ENCODE measurements at places on chromosomes 12 and 14. TPM values are rescaled to one million over a fixed set of nuclear protein-coding genes. Genes with fewer than 3 reads are reported as not detected.

- no peak for DNase-seq
These were observed 245.0 kb downstream of the NUBPL start for GRCh38 chr14:31806249-31806648.

GRCh38 chr12:119644930-119645329 is 23.0 kb upstream of the PRKAB1 start:
- no peak for DNase-seq

The LMNTD1 gene
- 0.82 TPM for total RNA-seq

GRCh38 chr12:74021937-74022336 is 515.7 kb upstream of the ATXN7L3B start:
- peak; percentile 1 for DNase-seq

DNA sequence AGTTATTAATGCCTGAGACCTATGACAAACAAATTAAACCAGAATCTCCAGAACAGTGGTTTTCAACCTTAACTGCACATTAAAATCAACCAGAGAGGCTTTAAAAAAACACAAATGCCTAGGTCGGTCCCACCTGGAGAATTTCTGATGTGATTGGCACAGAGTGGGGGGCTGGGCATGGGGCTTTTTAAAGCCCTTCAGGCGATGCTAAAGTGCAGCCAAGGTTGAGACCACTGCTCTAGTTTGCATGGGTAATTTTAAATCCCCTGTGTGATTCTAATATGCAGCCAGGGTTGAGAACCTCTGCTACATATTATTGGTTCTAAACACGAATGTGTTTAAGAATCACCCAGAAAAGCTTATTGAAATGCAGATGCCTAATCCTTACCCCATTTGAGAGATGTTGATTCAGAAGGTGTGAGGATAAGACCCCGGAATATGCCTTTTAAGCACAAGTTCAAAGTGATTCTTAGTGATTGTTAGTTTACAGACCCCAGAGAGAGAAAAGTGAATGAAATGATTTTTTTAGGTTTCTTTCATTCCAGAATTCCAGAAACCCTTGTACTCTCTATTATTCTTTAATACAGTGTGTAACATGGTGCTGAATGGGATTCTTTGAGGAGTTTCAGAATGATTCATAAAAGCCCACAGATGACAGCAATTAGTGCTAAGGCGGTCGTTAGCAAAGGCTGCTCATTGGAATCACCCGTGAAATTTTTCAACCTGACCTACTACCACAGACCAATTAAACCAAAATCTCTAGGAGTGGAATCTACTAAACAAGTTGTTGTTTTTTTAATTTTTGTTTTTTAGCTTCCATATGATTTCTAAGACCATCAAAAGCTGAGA is 44.9 kb downstream of the LIN7A start:
- no peak for DNase-seq

GRCh38 chr12:46898152-46898931 is 72.5 kb upstream of the SLC38A4 start:
- DNase-seq = no peak

- no peak for DNase-seq
These were observed 16.5 kb upstream of the GABARAPL1 start for GRCh38 chr12:10196210-10196609.

DNA sequence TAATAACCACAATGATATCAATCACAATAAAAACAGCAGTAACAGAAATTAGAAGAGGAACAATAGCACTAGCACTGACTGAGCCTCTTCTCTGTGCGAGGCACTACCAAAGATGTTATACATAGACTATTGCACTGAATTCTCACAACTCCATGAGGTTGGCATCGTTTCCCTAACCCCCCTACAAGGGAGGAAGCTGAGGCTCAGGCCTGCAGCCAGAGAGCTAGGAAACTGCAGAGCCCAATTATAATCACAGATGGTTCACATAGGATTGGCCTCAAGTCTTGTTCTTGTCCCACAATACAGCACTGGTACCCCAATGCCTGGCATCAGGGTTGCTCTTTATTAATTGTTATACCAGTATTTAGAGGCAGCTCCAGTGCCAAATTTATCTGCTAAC is 278.0 kb downstream of the CEP128 start:
- DNase-seq = no peak

The NCOR2 gene
- total RNA-seq = 295 TPM

DNA sequence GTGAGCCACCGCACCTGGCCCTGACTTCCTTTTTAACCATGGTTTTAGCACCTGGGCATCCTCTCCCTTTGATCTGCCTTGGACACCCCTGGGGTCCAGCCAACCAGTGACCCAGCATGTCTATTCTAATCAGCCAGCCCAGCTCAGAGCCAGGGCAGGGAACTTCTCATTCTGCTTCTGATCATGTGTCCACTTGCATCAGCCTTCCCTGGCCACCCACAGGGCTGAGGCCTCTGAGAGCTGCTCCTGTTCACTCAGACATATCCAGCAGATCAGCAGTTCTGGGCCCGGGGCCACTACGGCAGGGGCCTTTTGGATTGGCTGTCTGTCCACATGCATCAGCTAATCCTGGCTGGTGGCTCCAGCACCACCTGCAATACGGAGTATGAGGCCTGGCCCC is 117.9 kb upstream of the MAP1LC3B2 start:
- no peak for DNase-seq

- no peak for DNase-seq
These were observed 62.0 kb upstream of the ASPG start for GRCh38 chr14:104023325-104024055.

DNA sequence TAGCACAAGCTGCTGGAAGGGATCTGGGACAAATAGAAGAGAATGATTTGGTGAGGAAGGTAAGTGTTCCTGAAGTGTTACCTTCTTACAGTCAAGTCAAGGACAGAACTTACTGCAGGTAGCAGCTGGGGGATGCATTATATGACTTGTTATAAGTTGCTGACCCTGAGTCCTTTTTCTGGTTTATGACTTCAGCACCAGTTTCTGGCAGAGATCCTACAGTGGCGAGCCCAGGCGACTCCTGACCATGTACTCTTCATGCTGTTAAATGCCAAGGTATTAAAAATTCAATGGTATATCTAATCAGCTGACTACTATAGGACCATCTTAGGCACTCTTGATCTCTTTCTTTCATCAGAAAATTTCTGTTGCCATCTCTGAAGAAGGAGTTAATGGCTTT is 45.1 kb upstream of the ATF1 start:
- no peak for DNase-seq

DNA sequence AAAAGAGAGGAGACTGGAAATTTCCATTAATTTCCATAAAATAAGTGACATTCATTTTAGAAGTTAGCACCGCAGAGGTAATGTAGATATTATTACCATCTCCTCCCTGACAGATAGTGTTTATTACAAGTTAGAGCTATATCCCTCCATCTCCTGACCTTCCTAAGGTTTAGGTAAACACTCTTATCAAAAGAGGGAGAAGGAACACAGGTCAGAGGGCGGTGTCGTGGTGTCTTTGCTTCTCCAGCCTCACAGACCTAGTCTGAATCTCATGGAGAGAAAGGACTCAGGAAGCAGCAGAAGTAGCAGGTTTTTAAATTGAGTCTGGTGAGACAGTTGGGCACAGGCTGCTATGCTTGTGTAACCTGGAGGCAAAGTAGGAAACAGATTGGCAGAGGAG is 11.5 kb upstream of the POC1B start:
- no peak for DNase-seq

GRCh38 chr12:3677609-3678008 is 75.3 kb downstream of the CRACR2A start:
- no peak for DNase-seq

DNA sequence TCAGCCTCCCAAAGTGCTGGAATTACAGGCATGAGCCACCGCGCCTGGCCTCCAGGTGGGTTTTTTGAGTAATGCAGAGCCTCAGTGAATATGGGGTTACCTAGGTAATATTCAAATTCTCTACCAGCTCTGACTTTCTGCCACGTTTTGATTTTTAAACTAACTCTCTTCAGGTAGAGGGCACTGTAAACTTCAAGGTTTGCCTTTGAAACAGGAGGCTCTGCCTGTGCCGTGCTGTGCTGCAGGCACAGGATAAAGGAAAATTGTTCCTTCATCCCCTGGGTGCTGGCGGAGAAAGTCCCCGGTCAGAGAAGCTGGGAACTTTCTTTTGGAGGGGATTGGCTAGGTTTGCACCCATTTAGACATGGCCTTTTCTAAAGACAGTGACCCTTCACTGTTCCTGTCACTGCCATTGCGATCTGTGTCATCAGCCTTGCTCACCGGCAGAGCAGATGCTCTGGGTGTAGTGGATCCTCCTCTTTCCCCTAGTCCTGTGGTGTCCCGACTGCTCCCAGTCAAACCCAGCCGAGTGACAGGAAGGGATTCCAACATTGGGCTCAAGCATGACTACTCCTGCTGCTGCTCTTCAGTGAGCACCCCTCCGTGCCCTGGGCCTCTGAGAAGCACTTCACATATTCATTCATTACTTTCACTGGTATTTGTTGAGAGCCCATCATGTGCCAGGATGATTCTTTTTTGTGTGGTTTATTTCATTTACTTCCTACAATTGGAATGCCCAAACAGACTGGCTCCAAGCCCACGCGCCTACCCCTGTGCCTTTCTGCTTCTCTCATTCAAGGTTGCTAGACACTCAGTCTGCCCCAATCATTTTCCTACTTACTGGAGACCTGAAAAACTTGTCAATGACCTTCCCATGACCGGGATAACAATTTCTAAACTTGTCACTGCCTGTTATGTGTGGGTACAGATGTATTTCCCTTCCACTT is 103.6 kb downstream of the TMEM30B start:
- DNase-seq = no peak

The FLVCR2 gene
- 2.1 TPM for total RNA-seq

DNA sequence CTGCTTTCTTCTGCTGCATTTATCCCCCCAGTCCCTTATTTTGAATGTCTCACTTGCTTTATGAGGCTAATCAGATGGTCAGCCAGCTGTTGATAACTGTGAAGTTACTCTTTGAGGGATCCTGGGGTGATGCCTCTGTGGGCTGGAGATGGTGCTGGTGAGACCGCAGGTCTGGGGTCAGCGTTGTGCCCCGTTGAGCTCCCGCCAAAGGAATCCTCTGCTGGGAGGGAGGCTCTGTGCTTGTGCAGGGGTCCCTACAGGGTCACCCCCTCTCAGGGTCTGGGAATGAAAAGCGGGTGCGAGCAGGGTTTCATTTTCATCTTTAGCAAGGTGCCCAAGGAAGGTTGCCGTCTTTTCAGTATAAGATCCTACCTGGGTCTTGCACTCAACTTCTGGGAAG is 161.2 kb upstream of the RTL1 start:
- no peak for DNase-seq

The IKZF4 gene
- total RNA-seq = 1.8 TPM

The PRMT5 gene
- total RNA-seq = 56.0 TPM

DNA sequence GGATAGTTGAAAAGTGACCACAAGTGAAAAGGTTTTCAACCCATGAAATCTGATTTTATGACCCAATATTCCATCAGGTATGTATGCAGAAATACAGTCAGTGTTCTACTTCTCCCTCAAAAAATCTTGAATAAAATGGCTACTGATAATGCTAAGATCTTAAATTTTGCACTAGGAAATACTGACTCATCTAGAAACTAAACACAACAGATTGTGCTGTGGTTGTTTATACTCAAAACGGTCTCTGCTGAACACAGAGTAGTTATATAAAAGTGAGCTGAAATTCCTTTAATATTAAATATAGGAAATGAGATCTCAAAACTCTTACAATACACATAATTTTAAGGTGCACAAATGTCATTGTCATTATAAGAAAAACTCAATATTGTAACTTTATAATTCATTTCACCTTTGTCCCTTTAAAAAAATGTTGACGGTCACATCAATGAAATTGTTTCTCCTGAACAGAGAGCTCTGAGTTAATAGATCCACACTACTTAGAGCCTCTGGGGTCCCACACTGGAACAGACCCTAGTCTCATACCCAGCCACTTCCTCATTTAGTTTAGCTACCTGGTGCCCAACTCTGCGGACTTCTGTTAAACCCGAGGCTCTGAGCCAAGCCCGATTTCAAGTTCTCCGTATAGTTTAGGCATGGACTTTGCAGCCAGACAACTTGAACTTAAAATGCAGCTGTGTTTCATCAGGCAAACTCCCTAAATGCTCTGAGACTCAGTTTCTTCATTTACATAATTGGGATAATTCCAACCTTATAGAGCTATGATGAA is 9.3 kb downstream of the COCH start:
- no peak for DNase-seq

GRCh38 chr12:90360300-90360699 is 594.7 kb downstream of the CCER1 start:
- no peak for DNase-seq

DNA sequence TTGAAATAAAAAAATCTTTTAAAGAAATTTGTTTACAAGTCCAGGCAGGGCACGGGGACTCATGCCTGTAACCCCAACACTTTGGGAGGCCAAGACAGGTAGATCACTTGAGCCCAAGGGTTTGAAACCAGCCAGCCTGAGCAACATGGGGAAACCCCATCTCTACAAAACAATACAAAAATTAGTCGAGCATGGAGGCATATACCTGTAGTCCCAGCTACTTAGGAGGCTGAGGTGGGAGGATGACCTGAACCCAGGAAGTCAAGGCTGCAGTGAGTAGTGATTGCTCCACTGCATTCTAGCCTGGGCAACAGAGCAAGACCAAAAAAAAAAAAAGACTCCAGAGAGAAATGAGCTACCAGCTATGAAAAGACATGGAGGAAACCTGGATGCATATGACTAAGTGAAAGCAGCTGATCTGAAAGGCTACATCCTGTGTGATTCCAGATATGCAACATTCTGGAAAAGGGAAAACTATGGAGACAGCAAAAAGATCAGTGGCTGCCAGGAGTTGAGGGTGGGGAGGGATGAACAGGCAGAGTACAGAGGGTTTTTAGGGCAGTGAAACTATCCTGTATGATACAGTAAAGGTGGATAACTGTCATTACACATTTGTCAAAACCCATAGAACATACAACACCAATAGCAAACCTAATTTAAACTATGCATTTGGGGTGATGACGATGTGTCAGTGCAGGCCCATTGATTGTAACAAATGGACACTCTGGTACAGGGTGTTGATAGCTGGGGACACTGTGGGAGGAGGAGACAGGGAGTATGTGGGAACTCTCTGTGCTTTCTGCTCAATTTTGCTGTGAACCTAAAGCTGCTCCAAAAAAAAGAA is 59.9 kb downstream of the PRKAB1 start:
- no peak for DNase-seq

The EIF2S1 gene
- 152 TPM for total RNA-seq

The FOXN3 gene
- 18.8 TPM for total RNA-seq

DNA sequence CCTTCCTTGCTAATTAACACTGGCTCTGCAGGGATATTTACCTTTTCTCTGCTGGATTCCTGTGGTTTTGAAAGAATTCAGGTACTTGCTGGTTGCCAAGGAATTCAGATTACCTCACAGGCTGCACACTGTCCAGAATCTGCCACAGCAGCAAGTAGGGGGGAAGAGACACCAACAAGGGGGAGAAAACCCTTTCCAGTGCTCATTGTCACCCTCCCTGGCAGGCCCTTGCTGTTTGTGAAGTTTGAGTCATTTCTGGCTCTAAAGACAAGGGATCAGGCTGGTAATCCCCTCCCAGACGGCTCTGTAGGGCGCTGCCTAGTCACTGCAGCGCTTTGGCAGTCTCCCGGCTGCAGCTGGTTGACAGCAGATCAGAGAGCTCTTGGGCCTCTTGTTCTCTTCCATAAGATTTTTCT is 50.8 kb downstream of the TTLL5 start:
- no peak for DNase-seq

GRCh38 chr14:21070610-21071224 is 613 bp downstream of the ARHGEF40 start:
- DNase-seq = no peak

- no peak for DNase-seq
These were observed 86.0 kb upstream of the HIF1A start for GRCh38 chr14:61609191-61609843.
